ENCODE measurements at places on chromosomes 6 and 20.

DNA sequence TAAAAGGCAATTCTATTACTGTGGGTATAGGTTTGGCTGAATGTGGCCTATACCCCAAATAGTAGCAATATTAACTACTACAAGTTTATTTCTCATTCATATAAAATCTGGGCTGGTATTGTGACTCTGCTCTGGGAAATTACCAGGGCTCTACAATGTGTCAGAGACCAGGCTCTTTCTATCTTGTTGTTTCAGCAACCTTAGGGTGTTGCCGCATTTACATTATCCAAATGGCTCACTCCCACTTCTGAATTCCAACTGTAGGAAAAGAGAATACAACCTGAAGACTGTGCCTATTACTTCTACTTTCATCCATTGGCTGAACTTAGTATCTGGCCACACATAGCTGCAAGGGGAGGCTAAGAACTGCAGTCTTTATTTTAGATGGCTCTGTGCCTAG is 106.7 kb upstream of the CENPW start:
- no peak for DNase-seq

- no peak for DNase-seq
These were observed 51.0 kb downstream of the JAG1 start for GRCh38 chr20:10622657-10623418.

GRCh38 chr6:711925-712324 is 19.0 kb upstream of the EXOC2 start:
- DNase-seq: no peak

GRCh38 chr6:47231151-47231550 is 78.6 kb downstream of the TNFRSF21 start:
- no peak for DNase-seq

DNA sequence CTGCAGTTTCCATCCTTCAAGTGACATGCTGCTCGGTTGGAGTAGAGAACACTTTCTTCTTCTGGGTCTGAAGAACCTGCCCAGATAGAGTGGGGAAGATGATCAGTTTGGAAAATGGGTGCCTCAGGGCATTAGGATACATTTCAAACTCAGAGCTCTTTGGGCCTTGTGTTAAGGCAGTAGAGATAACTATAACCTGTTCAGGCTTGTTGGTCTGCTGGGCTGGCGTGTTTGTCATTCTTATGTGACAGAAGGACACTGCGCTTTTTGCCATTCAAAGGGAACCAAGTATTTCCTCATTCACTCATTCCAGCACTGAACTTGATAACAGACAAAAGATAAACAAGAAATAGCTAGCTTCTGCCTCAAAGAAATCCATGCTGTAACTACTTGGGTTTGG is 3.8 kb downstream of the TOMM34 start:
- no peak for DNase-seq

- no peak for DNase-seq
These were observed 141.0 kb downstream of the TFAP2C start for GRCh38 chr20:56769921-56770600.

GRCh38 chr6:130218134-130218533 is 4.6 kb downstream of the SAMD3 start:
- DNase-seq: no peak

DNA sequence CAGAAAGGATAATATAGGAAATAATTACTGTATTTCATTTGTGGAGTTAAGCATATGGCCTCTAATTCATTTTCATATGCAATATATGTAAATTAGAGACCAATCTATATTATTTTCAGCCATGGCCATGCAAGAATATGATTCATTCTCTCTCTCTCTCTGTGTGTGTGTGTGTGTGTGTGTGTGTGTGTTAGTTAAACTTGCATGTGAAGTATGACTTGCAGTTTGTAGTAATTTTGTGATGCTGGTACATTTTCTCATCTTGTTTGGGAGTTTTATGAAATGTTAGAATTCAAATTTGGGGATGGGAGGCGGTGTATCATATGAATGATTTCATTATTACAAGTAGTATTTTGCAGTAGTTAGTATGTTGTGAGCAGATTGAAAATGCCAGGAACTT is 74.8 kb downstream of the JARID2 start:
- DNase-seq: no peak

- DNase-seq: no peak
These were observed 157.3 kb upstream of the STMND1 start for GRCh38 chr6:16944596-16944995.

GRCh38 chr20:60327971-60328660 is 369.9 kb downstream of the CDH26 start:
- no peak for DNase-seq

DNA sequence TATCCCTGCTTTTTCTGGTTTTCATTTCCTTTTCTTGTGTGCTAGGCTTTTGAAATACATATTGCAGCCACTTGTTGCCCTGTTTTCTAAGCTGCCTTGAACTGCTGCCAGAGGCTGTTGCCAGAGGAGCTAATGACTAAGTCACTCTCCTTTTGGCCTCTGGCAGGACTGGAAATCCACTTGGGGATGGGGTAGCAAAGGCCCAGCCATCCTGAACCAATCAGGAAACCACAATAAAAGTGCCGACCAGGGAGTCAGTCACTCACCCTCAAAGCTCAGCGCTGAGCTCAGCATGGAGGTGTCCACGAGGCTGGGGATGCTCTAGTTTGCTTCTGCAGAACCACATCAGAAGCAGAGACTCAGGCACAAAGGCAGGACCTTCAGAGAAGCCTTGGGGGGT is 813.0 kb downstream of the DHX35 start:
- no peak for DNase-seq

DNA sequence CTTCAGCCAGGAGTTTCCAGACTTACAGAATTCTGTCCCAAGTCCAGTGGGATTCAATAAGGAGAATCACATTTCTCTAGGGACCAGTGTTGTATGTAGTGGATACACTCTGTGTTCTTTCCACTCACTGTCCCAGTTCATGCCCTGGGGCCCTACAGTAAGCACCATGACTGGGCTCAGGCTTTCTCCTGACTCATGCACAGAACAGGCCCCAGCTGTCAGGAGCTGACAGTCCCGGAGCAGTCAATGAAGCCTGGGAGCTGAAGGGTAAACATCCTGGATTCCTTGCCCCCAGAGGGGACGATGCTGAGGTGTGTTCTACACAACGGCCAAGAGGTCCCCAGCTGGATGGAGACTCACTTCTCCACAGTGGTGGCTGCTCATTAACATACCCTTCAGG is 40.2 kb upstream of the LRFN2 start:
- no peak for DNase-seq

DNA sequence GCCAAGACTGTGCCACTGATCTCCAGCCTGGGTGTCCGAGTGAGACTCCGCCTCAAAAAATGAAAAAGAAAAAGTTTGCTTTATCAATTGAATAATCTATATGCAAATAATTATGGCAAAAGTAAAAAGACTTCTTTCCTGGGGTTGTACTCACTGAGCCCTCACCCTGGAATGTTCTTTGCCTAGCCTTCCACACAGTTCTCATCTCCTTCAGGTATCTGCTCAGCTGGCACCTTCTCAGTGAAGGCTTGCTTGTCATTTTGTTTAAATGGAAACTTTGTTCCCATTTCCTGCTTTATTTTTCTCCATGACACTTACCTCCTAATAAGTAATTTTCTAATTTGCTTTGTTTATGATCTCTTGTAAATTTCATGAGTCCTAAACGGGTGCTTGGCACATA is 96.7 kb downstream of the SGK1 start:
- DNase-seq: no peak

DNA sequence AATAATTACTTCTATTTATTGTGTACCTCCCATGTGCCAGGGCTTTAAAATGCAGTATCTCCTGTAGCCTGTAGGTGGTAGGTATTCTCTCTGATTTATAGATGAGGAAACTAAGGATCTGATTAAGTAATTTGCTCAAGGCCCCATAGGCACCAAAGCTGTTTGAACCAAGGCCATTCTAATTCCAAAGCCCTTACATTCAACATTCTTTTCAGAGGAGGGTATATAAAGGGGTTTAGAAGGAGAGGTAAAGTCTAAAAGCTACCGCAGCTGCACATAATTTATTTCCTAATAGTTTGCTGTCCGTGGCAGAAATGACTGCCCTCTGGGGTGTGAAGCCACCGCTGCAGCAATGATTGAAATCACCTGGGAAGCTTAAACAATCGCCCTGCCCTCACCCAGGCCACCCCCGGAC is 95.0 kb upstream of the FAM8A1 start:
- DNase-seq: no peak

DNA sequence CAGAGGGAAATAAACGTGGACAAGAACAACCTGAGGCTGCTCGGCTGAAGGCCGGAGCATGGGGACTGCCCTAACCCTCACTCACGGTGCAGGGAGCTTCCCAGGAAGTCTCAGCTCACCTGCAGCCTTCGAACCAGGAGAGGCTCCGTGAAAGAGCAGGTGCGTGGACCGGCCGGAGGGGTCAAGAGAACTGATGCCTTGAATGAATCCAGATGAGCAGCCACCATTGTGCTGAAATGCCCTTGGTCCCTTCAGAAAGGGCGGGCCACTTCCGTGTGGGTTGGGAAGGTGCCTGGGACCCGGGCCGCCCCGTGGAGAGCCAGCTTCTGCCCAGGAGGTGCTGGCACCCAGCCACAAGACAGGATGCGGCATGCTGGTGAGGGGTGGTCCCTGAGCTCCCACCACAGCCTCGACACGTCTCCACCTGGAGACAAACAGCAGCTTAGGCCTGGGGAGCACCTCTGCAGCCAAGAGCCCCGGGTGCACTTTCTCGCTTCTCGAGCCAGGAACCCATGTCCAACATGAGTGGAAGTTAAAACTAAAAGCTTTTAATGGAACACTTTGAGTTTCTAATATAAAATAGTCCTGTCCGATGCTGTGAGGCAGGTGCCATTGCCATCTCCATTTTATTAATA is 83.5 kb downstream of the TTLL2 start:
- DNase-seq: no peak

- no peak for DNase-seq
These were observed 10.6 kb downstream of the RAET1E start for GRCh38 chr6:149887343-149887742.

- no peak for DNase-seq
These were observed 12.0 kb downstream of the REV3L start for GRCh38 chr6:111470991-111471390.

DNA sequence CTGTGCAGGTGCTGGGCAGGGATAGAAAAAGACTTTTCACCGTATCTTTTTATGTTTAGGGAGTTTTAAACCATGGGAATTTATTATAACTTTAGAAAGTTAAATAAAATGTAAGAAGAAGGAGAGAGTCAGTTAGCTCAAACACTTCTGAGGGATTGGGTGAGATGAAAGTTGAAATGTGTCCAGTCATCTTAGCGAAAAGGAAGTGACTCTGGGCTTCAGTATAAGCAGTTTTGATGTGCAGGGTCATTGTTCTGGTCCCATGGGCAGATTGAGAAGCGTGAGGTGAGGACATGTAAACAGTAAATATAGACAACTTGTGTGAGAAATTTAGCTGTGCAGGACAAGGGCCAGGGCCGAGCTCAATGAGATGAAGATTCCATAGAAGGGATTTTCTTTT is 66.9 kb downstream of the TOX2 start:
- DNase-seq: no peak

DNA sequence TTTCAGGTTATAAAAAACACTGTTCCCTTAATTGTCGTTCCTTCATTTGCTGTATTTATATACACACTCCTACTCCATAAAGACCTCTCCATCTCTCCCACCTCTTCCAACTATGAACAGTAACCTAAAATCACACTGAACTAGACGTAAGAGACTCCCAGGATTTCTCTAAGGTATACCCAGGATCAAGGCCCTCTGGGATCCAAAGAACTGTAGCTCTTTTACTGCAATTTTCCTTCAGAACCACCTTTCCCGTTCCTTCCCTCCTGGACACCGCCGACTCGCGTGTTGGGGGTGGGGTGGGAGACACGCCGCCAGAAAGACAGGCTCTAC is 680 bp downstream of the LATS1 start:
- DNase-seq: no peak

DNA sequence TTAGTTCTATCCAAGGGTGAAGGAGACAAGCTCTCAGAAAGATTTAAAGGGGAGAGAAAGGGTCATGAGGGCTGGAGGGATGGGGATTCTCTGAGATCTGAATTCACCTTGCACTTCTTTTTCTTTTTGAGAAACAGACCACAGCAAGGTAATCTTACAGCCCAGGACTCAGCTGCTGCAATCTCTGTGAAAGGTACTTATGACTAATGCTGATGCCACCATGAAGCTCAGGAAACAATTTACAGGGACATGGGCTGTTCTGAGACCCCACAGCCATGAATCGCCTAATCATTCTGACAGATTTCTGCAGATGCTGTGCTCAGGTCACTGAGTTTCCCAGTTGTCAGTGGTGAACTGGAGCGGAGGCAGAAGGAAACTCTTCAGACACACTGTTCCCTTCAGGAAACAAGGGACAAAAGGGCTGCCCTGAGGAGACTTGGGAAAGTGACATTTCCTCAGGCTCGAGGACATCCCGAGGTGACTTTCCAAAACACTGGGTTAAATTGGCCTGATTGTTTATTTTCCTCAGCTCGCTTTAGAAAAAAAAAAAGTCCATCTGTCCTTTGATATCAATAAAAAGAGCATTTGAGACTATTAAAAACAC is 103.8 kb upstream of the PLCB4 start:
- no peak for DNase-seq

DNA sequence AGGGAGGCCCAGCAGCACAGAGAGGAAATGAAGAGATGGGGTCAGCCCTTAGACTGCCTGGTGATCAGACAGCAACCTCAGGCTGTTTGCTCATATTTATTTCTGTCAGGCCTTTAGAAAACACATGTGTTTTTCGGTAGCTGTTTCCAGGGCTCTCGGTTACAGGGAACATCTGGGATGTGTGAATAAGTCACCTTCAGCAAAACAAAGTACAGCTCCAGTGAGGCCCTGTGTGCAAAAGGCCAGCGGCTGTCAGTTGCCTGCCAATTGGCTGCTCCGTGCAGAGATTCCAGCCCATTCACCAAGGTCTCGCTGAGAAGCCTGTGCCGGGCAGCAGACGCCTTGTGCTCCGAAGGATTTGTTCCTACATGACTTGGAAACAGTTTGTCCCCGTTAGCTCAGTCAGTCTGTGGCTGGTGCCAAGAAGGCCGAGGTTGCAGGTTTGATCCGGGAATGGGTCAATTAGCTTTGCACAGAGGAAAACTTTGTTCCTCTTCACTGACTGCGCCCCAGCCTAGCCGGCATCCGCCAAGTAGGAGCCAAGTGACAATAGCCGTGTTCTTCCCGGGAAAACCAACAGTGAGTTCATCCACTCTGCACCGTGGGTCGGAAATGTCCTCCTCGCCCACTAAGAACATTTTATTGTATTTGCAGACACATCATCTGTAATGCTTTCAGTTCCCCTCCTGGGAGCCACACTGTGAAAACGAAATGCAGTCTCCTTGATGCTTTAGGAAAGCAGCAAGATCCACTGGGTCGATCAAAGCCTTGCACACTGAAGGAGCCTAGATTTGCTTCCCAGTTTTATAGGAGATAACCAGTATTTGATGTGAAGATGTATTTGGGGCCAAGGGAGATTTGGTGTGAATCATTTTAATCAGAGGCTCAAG is 315.4 kb upstream of the CDYL start:
- no peak for DNase-seq

- no peak for DNase-seq
These were observed at the start of gene SIRPA for GRCh38 chr20:1894951-1895673. TSS of gene SIRPA (plus strand) at chr20:1895407. CDS start at chr20:1895448, 41 bp downstream.

- no peak for DNase-seq
These were observed 60.0 kb upstream of the MTRF1L start for GRCh38 chr6:153062516-153062915.

GRCh38 chr6:26104457-26105108 is 17.4 kb downstream of the HFE start:
- DNase-seq: no peak

- no peak for DNase-seq
These were observed 14.5 kb downstream of the CDK19 start for GRCh38 chr6:110800839-110801196.

- no peak for DNase-seq
These were observed 646.9 kb upstream of the FLRT3 start for GRCh38 chr20:14984305-14984704.

GRCh38 chr20:40890181-40890580 is 138.4 kb upstream of the TOP1 start:
- DNase-seq: no peak

All from activated effector memory CD4-positive, alpha-beta T cell treated with Interleukin-2 at 50 U/mL for 16 hours (primary cell).